ENCODE measurements at places on chromosomes 5 and 9.
A peak's percentile ranks its signal among the peaks of the same experiment; 100 is the strongest.

DNA sequence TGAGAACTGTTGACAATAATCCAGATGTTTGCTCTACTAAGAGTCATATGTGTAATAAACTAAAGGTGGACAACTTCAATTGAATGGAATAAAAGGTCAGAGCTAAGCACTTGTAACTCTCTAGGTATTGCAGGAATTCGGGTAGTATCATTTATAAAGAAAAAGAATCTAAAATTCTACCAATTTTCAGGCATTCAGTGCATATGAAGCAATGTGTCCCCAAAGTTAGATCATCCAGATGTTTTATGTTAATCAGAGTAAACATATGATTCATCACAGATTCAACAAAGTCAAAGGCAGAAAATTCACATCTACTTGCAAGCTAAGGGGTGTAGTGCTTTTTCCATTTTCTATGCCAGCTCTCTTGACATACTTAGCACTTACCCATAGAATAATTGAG lies 477.1 kb downstream of the PDE4D start:
- DNase-seq, result no peak

GRCh38 chr5:107783551-107783950 lies 112.8 kb upstream of the EFNA5 start:
- no peak for DNase-seq

DNA sequence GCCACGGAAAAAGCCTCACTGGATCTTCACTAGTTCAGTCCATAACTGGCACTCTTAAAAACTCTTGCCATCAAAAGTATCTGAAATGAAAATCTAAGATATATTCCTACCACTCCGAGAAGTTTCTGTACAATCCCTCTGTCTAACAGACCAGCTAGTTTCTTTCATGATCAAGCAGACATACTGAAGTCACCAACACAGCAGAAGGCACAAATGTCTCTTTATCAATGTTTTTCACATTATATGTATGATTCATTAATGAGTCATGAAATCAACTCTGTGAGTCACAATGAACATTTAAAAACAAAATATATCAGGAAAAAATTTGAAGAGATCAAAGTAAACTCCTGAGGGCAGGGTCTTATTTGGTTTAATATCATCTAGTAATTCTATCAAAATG lies 50.8 kb downstream of the F2R start:
- no peak for DNase-seq

- no peak for DNase-seq
Measured at GRCh38 chr5:125914471-125914870, 508.7 kb upstream of the GRAMD2B start.

DNA sequence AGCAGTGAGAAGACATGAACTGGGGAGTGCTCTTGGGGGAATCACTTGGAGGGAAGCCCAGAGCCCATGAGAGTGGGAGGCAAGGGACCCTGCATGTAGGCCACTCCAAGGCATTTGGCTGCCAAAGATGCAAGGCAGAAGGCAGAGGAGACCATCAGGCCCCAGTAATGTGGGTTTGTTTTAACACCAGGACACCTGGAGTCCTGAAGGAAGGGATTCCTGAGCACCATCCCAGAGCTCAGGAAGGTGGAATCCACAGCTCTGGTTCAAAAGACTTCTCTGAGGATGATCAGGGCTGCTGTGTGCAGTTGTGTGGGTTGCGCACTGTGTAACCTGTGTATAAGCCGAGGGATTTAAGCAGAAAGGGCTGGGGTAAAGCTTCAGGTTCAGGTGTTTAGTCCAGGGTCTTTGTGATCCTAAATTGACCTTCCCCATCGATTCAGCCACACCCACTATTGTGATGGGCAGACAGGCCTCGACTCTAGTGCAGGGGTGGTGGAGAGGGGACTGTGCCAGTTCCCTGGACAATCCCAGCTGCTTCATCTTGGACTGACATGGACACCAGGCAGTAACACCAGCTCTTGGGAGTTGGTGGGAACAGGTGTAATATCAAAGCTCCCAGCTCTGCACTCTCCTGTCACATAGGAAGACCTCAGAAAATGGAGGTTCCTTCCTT lies 11.0 kb downstream of the B4GALT7 start:
- DNase-seq, result no peak

DNA sequence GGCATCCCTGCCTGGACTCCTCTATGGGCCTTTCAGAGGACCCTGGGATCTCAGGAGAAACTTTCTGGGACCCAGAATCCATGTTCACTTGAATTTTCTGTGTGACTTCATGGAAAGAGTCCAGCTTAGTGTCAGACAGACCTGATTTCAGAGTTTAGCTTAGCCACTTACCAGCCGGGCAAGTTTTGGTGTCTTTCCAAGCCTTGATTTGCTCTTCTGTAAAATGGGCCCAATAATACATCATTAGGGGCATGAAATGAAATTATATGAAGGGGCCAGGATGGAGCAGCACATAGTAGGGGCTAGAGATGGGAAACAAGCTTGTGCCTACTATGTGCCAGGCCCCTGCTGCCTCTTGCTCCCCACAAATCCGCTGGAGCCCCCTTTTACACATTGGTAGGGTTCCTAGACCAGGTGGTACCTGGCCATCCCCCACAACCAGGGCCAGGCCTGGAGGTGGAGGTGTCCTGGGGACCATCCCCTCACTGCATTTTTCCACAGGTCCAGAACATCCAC lies 33.2 kb upstream of the RPL26L1 start:
- DNase-seq, result no peak

DNA sequence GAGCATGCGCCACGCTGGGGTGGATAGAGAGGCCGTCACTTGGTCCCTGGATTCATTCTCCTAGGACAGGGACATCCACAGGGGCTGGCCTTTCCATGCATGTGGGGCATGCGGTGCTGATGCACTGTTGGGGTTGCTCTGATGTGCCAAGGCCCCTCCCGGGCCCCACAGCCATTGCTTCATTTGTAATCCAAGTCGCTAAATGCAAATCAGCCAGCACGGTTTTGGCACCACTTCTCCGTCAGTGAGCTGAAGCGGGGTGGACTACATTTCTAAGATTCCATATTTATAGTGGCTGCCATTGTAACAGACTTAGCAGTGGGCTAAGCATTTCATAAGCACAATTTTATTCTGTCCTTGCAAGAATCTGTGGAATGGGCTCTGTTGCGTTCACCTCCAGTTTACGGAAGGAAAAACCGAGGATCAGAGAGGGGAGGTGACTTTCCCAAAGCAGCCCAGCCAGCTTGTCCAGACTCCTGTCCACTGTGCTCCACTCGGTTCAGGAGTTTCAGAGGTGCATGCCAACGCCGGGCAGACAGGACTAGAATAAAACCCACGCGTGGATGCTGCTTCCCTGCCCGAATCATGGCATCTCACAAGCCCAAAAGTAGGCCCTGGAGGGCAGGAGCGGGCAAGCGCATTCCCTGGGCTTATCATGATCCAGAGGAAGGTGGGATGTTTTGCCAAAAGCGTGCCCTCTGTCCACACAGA lies 102.6 kb upstream of the COL5A1 start:
- no peak for DNase-seq

- peak; percentile 61 for DNase-seq
Measured at GRCh38 chr9:76302947-76303550, 91.2 kb downstream of the RFK start.

DNA sequence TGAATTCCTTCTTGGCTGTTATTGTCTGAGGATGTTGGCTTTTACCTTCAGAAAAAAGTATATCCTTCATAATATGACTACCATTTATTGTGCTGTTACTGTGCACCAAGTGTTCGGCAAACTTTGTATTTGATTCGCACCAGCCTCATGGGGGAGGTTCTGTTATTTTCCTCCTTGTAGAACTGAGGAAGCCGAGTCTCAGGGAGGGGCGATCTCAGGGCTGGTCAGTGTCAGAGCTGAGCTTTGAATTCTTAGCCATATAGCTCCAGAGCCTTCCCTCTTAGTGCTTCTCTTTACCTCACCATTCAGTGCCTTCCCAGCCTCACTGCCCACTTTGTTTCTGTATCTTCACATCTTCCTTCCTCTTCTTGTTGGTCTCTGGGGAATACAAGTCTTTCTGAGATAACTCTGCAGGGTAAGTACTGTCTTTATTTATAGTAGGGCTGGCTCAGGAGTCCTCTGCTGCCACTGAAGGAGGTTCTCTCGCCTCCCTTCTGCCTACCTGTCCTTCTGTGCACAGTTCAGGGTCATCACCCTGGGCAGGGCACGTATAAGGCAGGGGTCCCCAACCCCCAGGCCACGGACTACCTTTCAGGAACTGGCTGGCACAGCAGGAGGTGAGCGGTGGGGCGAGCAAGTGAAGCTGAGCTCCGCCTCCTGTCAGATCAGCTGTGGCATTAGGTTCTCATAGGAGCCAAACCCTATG lies 48.4 kb downstream of the GALNT10 start:
- no peak for DNase-seq
